Hindlimb muscle (tissue), 1 donor: ENCODE measurements at places on chromosomes 3 and 15. TPM values are rescaled to one million over a fixed set of nuclear protein-coding genes. Genes with fewer than 3 reads are reported as not detected.

- no peak for DNase-seq
Observed at GRCh38 chr3:29515451-29515850, 234.6 kb downstream of the RBMS3 start.

- no peak for DNase-seq
Observed at GRCh38 chr3:126127904-126128303, 44.0 kb upstream of the SLC41A3 start.

- DNase-seq: no peak
Observed at GRCh38 chr3:42031808-42032480, 59.2 kb upstream of the TRAK1 start.

DNA sequence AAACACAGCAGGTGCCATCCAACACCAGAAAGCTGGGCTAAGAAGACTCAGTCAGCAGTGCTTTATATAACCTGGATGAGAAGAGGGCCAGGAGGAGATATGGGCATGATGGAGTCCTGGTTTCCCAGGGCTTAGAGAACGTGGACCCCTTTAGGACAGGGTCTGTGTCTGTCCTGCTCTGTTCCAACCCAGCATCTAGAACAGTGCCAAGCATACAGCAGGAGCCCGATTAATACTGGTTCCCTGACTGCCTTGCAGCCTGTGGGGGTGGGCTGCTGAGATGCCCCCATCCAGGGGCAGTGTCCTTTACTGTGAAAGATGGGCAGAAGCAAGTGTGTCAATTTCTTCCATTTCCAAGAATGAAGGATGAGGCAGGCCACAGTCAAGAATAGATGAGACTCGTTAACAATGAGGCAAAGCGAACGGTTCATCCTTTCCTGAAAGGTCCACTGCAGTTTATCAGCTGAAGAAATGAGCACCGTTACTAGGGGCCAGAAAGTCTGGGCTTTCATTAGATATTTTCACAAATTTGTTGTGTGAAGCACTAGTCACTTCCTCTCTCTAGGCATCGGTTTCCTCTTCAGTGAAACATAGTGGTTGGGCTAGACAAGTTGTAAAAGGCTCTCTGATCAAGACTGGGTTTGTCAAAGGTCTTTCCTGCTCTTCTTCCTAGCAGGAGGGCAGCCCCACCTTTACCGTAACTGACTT, 72.0 kb upstream of the HERC1 start:
- DNase-seq: no peak

Gene PCSK6
- polyA plus RNA-seq: 9.8 TPM

Gene TUSC7
- polyA plus RNA-seq: not detected

Gene SOX2
- polyA plus RNA-seq: 0.18 TPM
